Fibroblast of skin of left quadriceps (primary cell): ENCODE measurements at places on chromosomes 12 and 14.

DNA sequence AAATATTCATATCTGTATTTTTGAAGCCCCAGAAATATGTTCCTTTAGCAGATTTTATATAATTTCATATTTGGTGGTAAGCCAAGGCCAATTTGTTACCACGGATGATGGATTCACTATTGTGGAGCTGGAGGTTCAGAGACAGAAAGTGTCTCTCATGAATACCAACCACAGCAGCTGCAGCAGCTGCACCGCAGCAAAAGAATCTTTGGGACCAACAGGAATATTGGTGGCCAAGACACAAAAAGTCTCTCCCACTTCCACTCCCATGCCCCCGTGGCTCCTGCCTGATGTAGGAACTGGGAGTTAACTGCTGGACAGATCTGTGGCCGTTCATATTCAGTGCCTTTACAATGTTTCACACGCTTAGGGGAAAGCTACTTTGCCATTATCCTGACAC lies 155.3 kb downstream of the ADAMTS20 start:
- no peak for DNase-seq

GRCh38 chr14:77923131-77923936 lies 123.4 kb downstream of the ADCK1 start:
- no peak for DNase-seq

GRCh38 chr12:100539202-100539601 lies 34.3 kb upstream of the GAS2L3 start:
- DNase-seq = no peak

DNA sequence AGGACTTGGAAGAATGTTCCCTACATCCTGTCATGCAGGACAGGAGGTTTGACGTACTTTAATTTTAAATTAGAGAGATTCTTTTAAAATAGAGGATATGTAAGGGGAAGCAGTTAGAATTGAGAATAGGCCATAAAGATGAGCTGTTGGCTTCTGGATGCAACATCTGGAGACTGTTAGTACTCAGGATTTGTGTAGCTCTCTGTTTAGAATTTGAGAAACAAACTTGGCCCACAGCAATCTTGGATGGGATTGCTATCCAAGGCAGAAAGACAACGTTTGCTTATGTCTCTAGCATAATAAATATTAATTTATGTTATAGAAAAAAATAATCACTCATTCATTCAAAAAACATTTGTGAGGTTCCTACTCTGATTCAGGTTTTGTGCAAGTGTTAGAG lies 398.4 kb upstream of the NOVA1 start:
- no peak for DNase-seq

DNA sequence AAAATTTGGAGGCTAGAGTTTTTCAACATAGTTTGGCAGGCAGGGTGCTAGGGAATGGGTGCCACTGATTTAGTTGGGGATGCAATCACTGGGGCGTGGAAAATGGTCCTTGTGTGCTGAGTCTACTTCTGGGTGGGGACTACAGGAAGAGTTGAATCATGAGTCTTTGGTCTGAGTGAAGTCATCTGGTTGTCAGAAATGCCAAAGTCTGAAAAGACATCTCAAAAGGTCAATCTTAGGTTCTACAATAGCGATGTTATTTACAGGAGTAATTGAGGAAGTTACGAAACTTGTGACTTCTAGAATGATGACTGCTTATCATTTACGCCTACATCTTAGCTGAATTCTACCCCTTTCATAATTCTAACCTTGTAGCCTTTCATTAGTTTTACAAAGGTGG lies 209.1 kb downstream of the NUBPL start:
- DNase-seq = no peak

DNA sequence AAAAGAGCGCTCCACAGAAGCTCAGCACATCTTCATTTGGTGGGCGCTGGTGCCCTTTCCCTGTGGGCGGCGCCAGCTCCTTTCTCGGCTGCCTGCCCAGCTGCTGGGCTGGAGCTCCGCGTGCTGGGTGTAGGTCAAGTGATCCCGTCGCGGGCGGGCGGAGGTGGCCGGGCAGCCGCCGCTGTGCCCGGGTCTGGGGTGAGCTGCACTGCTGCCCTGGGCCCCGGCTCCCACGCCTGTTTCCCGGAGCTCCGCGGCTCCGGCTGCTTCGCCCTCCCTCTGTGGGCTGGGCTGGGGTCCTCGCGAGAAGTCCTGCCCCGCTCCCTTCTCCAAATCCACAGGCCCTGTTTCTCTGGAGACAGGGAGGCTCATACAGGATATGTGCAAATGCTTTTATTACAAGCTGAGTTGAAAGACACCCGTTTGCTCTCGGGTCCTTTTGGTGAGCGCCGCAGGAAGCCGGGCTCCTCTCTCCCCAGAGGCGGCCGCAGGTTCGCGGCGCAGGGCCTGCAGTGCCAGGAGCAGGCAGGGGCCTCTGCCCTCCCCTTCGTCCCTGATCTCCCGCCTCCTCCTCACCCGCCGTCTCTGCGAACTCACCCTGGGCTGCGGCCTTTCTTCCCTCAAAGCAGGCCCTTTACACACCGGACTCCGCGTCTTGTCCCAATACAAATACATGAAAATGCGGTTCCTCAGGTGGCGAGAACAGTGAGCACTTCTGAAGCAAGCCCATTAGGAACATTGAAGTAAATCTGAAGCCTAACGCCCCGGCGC lies 67.8 kb upstream of the CAPRIN2 start:
- no peak for DNase-seq

DNA sequence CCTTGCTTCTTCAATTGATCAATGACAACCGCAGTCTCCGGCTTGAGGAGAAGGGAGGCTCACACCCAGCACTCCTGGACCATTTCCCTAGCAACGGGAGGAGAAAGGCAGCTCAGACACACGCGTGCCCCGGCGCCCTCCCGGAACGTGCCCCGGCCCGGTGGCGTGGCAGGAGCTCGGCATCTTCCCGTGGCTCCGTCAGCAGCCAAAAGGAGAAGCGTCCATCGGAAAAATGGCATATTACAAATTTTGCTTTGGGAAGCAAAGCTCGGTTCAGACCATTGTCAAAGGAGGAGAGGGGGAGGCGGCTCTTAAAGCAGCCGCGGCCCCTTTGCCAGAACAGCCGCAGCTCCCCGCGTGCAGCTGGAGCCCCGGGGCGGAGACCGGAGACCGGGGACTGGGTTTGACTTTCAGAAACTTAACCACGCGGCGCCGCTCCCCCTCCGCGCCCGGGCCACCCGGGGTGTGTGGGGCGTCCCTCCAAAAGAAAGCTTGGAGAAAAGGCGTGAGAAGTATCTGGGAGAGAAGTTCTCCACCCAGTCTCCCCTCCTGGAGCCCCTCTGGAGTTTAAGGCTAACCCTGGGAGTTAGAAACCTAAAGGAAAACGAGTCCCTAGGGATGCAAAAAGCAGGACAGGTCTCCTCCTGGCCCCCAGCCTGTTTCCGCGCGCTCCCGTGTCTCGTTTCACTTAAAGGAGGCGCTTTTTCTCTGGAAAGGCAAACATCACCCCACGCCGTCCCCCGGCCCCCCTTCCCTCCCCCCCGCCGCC lies 545 bp downstream of the PPFIA2 start:
- DNase-seq = no peak

GRCh38 chr14:75216427-75217006 lies 40.1 kb upstream of the TMED10 start:
- DNase-seq = no peak

DNA sequence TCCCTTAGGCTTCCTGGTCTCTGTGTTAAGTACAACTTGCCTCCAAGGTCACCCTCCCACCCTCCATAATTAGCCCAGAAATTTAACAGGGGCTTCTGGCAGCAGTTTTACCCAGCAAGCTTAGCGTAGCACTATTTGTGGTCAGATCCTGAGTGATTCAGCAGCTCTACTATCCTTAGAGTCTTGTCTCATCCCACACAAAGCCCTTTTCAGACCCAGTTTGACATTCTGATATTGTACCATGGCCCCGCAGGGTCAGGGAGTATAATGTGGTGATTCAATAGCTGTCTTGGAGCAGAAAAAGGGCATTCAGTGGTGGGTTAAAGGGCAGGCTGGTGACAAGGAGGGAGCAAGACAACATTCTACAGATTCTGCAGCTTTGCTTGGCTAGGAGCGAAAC lies 153.8 kb upstream of the DDHD1 start:
- no peak for DNase-seq

- no peak for DNase-seq
Observed at GRCh38 chr12:51784688-51785087, 63.8 kb downstream of the FIGNL2 start.

- DNase-seq = no peak
Observed at GRCh38 chr14:21300892-21301291, 21.0 kb downstream of the RPGRIP1 start.

DNA sequence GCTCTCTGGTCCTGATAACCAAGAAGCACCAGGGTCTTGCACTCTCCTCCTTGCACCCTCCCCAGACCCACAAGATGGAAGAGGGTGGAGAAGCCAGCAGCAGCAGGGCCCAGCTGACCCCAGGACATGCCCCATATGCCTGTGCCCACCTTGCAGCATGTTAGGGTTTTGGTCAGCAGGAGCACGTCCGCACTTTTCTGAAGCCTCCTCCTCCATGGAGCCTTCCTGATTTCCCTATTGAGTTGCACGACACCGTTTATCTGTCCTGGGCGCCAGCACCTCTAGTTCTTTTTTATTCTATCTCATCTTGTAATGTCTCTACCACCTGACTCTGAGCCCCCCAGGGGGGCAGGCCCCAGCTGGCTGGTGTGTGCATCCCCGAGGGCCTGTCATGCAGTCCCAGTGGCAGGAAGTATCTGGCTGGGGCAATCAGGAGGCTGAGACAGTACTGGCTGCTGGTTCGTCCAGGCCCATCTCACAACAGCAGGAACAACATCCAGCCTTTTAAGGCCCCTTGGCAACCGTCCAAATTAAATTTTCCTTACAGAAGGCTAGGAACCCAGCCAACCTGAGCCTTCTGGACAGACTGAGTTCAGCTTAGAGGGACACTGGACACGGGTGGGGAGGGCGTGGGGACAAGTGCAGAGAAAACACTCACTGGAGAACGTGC lies 39.6 kb downstream of the CCDC85C start:
- DNase-seq = peak; percentile 41

DNA sequence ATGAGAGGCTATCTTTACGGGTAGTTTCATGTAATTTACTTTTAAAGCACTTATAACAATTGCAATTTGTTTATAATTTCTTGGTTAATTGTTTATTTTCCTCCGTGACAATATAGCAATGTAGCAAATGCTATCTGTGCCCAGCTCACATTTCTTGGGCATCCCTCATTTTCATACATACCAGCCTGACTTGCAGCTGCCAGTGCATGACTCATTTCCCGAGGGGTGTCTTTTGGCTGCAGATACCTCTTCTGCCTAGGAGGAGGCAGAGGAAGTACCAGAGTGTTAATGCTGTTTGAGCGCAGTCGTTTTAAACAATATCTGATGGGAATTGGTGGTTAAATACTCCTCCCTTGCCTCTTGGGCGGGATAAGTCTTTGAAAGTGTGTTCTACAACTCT lies 104.2 kb upstream of the ABCD2 start:
- no peak for DNase-seq

DNA sequence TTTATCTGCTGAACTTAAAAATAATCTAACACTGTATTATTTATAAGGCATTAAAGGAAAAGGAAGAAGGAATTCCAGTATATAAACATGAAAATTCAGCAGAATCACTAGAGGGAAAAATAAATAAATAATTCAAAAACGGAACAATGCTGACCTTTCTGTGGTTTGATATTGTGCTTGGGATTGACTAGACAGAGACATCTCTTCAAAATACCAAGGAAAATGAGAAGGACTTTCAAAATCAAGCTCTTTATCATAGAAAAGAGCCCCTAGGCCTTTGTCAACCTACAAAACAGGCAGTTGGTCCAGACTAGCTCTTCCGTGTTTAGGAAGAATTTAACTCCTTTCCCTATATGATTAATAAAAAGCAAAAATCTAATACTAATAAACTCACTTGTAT lies 6.3 kb upstream of the FLRT2 start:
- no peak for DNase-seq

GRCh38 chr12:47328831-47329545 lies 249.2 kb upstream of the AMIGO2 start:
- no peak for DNase-seq

- DNase-seq = no peak
Observed at GRCh38 chr12:122489038-122489437, 11.7 kb downstream of the ZCCHC8 start.

DNA sequence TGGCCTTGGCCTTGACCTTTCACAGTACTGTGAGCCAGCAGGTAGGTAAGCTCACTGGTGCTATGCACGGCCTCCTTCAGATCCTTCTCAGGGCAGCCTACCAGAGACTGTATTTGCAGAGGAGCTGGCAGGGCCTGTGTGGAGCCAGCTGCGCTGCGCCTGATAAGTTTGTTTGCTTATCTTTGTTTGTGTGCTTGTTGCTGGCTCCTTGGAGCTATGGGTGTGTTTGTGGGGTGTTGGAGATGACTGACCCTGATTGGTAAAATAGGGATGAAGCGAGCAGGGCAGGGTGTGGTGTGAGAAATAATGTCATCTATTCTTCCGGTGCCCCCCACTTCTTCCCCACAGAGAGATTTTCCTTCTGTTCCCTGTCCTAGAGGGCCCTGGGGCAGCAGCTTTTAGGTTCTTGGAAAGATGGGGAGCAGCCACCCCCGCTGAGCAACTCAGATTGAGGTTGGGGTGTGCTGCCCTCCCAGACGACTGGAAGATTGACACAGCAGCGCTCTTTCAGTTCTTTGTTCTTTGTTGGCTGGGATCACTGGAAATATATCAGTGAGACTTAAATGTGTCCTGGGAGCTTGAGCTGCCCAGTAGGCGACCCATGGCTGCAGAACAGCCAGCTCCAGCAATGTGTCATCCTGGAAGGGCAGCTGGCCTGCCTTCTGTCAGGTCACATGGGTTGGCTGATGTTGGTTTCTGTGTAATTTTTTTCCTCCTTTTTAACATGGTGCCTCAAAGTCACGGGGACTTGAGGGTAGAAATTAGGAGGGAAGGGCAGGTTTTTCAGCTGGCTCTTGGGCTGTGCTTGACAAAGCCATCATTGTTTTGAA lies 19.6 kb downstream of the MLXIP start:
- no peak for DNase-seq

- DNase-seq = no peak
Observed at GRCh38 chr14:100865682-100866591, 37.6 kb downstream of the RTL1 start.

DNA sequence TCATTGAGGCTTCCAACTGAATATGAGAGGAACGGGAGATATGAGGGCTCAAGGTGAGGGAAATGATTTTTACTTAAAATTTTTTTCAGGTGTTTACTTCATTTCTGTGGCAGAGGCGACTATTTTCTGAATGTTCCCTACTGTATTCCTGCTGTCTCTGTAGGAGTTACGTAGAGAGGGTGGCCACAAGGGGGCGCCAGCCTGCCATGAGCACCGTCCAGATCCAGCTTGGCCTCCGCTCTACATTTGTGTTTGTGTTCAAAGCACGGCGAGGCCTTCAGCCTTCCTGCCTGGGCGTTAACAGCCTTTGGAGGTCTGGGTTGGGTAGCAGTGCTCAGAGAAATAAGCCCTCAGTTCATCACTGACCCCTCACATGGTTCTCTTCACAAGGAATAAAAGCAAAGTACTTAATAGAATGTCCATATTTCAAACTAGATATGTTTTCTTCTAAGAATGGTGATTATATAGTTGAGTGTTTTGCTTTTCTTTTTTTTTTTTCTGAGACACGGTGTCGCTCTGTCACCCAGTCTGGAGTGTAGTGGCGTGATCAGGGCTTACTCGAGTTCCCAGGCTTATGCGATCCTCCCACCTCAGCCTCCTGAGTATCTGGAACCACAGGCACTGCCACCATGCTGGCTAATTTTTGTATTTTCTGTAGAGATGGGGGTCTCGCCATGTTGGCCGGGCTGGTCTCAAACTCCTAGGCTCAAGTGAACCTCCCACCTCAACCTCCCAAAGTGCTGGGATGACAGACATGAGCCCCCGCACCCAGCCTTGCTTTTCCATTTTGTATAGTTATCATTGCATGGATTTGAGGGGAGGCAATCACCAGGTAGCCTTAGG lies 22.3 kb downstream of the CKB start:
- DNase-seq = peak; percentile 50

GRCh38 chr12:24945845-24946244 lies 3.1 kb downstream of the BCAT1 start:
- DNase-seq = no peak

GRCh38 chr14:23043754-23044153 lies 1.7 kb downstream of the PSMB11 start:
- no peak for DNase-seq
